Activated CD4-positive, alpha-beta T cell treated with anti-CD3 and anti-CD28 coated beads, Interleukin-2, amount 50 U/mL, for 1 hour (primary cell): ENCODE measurements at places on chromosomes 16 and 17.
A peak's percentile ranks its signal among the peaks of the same experiment; 100 is the strongest.

- peak; percentile 74 for DNase-seq
Measured at GRCh38 chr16:89860747-89861304, 12.6 kb upstream of the TCF25 start.

DNA sequence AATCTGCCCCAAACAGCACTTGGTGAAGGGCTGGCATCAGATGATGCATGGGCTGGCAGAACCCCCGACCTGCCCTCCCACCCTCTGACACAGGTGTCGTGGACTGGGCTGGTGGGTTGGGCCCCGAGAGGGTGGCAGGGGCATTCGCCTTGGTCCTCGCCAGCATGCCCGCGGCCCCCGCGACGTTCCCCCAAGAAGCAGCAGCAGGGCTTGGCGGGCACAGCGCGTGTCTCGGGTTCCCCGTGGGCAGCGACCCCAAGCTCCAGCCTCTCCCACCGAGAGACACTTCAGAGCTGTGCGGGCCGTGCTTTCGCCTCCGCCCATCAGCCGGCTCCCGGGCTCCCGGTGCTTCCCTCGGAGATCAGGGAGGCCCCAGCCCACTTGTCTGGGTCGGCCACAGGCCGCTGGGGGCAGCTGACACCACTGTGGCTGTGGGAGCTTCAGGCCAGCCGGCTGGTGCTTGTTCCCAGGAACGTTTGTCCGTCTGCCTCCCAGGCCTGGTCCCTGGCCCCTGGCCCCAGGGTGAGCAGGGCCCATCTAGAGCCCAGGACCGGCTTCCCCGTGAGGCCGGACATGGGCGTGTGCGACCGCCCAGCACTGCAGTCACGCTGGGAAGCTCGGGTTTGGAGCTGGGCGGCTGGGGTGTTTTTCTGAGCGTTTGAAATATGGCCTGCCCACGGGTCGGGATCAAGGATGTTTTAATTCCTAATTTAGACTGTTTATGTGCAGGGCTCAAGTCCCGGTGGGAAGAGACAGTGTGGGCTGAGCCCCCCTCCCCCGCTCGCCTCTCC, 16.6 kb downstream of the CACNA1H start:
- no peak for DNase-seq

GRCh38 chr17:73998653-73999645, 204.5 kb upstream of the RPL38 start:
- DNase-seq = peak; percentile 67

DNA sequence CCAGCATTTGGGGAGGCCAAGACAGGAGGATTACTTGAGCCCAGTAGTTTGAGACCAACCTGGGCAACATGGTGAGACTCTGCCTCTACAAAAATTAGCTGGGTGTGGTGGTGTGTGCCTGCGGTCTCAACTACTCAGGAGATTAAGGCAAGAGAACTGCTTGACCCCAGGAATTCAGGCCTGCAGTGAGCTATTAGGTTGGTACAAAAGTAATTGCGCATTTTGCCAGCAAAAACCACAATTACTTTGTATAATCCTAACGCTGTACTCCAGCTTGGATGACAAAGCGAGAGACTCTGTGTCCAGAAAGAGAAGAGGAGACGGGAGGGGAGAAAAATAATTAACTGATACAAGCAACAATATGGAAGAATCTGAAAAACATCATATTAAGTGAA, 32.7 kb downstream of the YWHAE start:
- no peak for DNase-seq

GRCh38 chr16:55444754-55445485, 34.1 kb upstream of the MMP2 start:
- DNase-seq = no peak

GRCh38 chr16:9003322-9003721, 39.6 kb upstream of the USP7 start:
- no peak for DNase-seq

DNA sequence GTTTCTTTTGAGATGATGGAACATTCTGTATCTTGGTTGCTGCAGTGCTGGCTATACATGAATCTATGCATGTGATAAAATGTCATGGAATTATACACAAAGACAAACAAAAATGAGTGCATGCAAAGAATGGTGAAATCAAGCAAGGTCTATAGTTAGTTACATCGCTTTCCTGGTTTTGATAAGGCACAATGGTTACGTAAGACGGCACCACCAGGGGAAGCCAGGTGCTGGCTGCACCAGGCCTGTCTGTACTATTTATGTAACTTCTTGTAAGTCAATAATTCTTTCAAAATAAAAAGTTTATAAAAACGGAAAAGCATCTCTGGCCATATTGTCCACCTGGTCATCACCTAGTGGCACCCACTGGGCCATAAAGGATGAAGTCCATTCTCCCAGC, 46.5 kb downstream of the ARHGAP27 start:
- DNase-seq = no peak

- DNase-seq = no peak
Measured at GRCh38 chr17:45752246-45752645, 31.9 kb upstream of the CRHR1 start.

- DNase-seq = no peak
Measured at GRCh38 chr17:2410951-2411350, 10.1 kb upstream of the MNT start.

DNA sequence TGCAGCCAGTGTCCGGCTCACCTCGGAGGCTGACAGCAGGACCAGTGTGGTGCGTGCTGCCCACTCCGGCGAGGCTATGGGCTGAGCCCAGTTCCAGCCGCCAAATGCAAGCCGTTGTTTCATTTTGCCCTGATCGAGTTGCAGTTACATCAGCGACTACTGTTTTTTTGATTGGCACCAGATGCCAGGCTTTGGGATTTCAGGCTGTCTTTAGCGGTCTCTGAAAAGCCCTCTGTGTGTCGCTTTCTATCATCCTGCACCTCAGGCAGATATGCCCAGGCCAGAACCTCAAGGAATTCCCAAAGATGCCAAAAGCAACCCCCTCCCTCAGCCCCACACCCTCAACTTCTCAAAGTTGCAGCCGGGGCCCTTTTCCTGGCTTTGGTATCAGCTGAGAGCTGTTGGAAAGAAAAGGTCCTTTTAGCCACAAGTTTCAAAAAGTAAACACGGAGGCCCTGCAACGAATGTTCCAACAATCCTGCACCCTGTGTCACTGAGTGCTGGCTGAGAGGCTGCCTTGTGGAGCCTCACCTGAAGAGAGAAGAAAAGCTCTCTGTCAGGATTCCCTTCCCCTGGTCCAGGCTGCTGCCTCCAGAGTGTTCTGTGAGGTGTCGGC, 58.9 kb downstream of the WWP2 start:
- DNase-seq = no peak

- no peak for DNase-seq
Measured at GRCh38 chr16:48609652-48610029, 339 bp downstream of the N4BP1 start.

GRCh38 chr16:16048904-16049582, 99.6 kb downstream of the ABCC1 start:
- DNase-seq = no peak

GRCh38 chr17:82271401-82271800, 2.1 kb downstream of the CSNK1D start:
- DNase-seq = no peak

DNA sequence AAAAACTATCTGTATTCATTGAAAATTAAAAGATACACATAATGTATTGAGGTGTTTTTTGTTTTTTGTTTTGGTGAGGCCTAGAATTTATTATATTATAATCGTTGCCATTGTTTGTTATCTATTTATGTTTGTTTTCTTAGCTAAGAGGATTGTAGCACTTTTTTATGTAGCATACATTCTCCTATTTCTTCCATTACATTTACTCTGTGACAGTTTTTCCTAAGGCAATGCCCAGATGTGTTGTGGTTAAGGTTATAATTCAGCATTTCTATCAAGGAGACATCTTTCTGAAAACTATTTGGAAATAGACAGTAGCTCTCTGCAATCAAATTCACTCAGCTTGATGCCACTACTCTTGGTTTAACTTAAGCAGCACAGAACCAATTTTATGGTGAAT, 161.6 kb downstream of the PPM1E start:
- no peak for DNase-seq

GRCh38 chr16:13429416-13429815, 490.5 kb upstream of the ERCC4 start:
- no peak for DNase-seq

GRCh38 chr17:78532311-78532710, 44.9 kb downstream of the DNAH17 start:
- DNase-seq = no peak

- DNase-seq = no peak
Measured at GRCh38 chr17:29732209-29732608, 109.5 kb upstream of the CORO6 start.

DNA sequence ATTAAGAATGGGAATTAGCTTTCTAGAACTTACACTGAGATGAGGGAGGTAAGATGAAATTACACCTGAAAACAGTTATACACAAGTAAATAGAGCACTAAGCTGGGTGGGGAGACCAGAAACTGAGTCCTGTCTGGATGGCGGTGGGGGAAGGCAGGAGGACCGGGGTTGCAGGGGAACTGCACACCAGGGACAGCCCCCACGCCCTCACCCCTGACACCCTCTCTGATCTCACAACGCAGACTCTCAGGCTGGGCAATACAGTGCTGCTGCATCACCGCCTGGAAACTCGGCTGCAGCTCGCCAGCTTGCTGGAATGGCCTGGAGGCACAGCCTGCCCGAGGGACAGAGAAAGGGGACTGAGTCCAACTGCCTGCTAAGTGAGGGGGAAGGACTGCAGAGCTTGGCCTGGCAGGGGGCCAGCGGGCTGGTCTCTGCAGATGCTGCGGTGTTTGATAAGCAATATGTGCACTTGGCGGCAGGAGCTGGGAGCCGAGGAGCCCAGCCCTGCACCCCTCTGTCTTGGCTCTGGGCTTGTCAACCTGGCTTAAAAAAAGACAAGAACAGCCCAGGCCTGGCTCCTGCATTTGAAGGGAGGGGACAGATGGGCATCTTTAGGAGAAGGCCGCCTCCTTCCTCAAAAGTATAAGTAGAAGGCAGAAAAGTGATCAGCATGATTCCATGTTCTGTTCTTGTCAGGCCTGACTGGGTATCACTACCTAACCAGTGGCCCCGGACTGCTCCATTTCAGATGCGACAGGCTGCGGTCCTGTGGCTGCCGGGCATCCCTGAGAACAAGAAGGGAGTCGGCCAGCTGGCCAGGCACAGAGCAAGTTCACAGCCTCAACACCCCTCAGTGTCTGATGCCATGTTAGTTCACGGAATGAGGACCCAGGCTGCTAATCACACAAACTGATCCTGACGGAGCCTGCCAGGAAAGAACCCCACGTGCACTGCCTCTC, 30.2 kb downstream of the SPHK1 start:
- no peak for DNase-seq

DNA sequence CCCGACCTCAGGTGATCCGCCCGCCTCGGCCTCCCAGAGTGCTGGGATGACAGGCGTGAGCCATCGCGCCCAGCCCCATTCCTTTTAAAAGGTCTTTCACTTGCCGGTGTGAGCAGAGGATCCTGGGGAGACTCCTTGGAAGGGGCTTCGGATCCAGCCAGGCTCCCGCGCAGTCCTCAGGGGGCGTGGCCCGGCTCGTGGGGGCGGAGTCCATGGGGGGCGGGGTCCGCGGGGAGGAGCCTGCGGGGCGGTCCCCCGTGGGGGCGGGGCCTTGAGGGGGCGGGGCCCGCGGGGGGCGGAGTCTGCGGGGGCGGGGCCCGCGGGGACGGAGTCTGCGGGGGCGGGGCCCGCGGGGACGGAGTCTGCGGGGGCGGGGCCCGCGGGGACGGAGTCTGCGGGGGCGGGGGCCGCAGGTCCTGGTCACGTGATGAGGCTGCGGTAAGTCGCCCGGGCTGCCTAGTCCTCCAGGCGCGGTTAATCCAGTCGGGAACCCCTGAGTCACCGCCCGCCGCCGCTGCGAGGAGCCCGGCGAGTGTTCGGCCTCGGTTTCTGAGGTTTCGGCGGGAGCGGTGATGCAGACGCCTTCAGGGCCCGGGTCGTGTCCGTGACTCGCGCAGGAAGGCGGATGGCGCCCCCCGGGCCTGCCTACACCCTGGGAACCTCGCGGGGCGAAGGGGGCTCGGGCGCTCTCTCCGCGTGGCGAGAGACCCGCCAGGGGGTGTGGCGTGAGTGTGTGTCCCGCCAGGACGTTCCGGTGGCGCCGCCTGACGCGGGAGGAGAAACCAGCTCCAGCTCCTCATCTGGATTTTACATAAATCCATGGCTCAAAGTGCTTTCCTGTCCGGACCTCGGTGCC, 23.6 kb upstream of the ABR start:
- peak; percentile 51 for DNase-seq

DNA sequence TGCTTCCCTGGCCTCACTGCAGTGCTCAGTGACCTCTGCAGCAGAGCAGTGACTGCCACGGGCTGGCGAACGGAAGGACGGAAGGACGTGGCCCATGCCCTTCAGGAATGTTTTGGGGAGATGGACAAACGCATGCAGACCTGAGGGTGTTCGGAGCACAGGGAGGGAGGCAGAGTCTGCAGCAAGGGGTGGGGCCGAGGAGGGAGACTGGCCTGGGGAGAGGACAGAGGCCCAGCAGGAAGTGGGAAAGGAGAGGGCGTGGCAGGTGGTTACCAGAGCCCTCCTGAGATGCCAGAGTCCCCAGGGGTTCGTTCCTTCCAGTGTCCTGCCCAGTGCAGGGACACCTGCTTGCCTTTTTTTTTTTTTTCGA, 21.9 kb downstream of the ADORA2B start:
- no peak for DNase-seq

DNA sequence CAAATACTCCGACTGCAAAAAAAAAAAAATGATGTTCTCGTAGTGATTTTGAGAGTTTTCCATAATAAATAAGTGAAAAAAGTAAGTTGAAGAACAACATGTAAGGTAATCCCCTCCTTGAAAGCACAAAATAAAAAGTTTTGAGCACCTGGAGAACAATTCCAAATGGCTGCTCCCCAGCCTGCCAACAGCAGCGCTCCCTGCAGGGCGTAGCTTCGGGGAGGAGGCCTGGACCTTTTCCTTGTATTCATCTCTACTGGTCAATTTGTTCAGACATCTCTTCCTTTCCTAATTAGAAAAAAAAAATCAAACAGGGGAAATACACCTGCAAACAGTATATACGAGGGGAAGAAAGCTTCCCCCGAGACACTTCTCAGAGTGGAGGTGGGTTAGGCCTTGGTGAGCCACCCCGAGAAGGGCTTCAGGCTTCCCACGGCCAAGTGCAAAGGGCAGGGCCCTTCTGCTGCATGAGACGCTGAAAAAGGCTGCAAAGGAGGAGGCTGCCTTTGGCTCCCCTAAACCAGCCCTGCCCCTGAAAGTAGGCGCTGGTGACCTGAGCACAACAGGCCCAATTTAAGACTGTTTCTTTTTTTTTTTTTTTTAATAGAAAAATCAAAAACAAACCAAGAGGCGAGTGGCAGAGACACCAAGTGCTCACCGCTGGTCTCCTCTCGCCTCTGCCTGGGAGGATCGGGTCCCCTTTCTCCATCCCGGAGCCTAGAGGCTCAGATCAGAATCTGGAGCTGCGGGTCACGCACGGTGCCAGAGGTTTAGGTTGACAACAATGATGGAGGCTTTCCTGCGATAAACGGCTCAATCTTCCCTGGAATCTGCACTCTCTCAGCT, 193.1 kb upstream of the FOXF1 start:
- no peak for DNase-seq

DNA sequence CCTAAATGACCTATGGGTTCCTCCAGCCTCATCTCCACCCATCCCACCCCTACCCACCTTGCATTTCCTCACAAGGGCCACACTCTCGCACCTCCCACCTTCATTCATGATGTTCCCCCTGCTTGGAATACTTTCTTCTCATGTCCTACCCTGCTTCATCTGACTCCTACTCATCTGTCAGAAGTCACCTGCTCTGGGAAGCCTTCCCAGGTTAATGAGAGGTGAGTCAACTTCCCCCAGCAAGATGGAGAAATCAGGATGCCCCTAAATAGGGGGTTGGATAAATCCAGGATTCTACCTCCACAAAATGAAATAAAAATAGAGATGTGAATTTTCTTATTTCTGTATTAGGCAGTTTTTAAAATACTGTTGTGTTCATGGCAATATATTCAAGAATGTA, 51.0 kb upstream of the WSB1 start:
- no peak for DNase-seq

GRCh38 chr16:62597875-62598274, 561.6 kb upstream of the CDH8 start:
- DNase-seq = no peak
